ENCODE measurements at places on chromosomes 3 and 15.
A peak's percentile ranks its signal among the peaks of the same experiment; 100 is the strongest.

DNA sequence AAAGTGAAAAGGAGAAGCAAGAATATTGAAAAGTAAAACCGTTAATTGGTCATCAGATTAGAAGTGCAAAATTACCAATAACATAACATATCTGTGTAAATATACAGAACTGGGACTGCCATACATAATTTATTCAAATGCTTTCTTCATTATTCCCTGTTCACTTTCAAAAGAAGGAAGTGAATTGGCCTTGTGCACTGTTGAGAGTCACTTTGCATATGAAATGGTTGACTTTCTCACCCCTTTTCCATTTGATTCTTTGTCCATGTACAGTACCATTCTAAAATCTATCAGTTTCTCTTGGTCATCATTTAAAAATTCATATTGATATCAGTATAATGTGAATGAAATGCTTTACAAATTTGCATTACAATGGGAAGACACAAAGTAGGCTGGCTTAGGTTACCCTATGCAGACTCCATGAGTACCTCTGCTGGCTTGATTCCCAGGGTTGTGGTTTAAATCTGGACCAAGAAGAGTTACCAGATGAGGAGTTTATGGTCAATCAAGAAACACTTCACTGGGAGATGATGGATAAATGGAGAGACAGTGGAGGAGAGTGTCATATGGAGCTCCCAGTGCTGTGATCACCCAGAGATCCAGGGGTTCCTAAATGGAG, 210.9 kb upstream of the TOPAZ1 start:
- no peak for DNase-seq

GRCh38 chr3:108091498-108092250, 843 bp upstream of the CD47 start:
- no peak for DNase-seq

- DNase-seq = no peak
These were observed 91.1 kb upstream of the MRPS22 start for GRCh38 chr3:139252719-139253118.

DNA sequence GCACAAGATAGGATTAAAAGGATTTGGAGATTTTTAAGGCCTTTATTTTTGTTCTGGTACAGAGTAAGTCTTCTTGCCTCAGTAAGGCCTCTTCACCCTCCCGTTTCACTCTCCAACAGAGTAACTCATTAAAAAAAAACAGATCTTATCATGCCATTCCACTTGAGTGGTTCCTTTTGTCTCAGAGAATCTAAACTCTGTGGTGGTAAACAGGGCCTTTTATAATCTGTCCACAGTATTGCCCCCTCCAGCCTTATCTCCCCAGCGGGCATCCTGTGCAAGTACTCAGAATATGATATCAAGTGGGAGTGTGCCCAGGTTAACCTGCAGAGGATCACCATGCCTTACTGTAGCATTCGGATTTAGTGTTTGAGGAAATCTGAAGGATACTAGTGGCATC, 20.3 kb upstream of the ATOSA start:
- DNase-seq = peak; percentile 11

- no peak for DNase-seq
These were observed 43.9 kb downstream of the LYZL4 start for GRCh38 chr3:42366550-42366949.

- DNase-seq = no peak
These were observed 411.5 kb upstream of the MCTP2 start for GRCh38 chr15:93819826-93820225.

- no peak for DNase-seq
These were observed 18.6 kb downstream of the PDIA5 start for GRCh38 chr3:123085293-123085931.

DNA sequence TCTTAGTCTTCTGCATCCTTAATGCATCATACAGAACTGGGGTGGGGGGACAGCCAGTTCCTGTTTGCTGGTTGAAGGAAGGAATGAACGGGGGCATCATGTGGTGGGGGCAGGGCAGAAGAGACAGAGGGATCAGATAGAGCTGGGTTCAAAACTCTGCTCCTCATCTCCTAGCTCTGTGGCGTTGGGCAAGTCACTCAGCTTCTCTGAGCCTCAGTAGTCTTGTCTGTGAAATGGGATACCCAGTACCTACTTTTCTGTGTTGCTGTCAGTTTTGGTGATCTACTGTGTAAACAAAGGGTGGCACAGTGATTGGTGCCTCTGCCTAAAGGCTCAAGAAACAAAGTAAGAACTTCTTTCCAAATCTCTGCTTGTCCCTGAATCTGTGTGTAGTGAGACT, 36.3 kb downstream of the RHCG start:
- DNase-seq = no peak

DNA sequence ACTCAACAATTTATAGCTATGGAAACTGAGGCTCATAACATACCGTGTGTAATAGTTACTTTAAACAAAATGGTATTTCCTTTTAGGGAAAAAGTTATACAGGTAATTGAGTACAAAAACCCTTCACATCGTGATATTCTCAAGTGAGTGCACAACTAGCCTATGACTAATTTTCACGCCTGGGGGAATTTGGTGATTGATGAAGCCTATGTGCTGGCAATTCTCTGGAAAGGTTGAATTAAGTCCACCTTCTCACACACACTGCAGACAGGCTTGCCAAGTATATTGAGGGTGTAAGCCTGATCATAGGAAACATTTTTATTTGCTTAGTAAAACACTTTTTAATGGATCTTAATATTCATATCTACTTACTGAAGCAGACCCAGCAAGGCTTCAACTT, 41.3 kb upstream of the ROBO2 start:
- DNase-seq = no peak

- DNase-seq = no peak
These were observed 49.2 kb downstream of the SLC7A14 start for GRCh38 chr3:170536712-170537111.
